Posterior cingulate gyrus (tissue), 11 donors: ENCODE measurements at places on chromosomes 1 and 21.

- DNase-seq, result no peak
Observed at GRCh38 chr1:98556521-98557158, 104.9 kb upstream of the SNX7 start.

GRCh38 chr1:30964706-30965105 is 56.1 kb upstream of the SDC3 start:
- DNase-seq, result no peak

DNA sequence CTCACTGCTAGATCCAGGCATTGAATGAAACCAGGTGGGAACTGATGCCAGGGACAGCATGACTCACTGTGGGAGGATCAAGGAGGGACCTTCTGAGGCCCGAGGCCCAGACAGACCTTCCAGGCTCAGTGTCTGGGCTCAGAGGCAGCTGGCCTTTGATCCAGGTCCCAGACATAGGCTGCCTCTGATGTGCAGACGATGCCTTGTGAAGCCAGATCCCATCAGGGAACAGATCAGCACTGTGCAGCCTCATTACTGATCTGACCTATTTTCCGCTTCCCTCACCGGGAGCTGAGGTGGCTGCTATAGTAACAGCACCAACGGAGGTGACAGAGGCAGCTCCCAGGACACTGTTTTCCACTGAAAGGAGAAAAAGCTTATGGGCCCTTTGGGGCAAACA is 399.5 kb downstream of the MATN1 start:
- DNase-seq, result no peak

GRCh38 chr1:157086299-157086698 is 13.3 kb downstream of the ETV3L start:
- DNase-seq, result no peak

- no peak for DNase-seq
Observed at GRCh38 chr1:64549464-64550239, 79.7 kb downstream of the CACHD1 start.

GRCh38 chr1:203743091-203743571 is 21.9 kb upstream of the LAX1 start:
- DNase-seq, result no peak

- DNase-seq, result no peak
Observed at GRCh38 chr1:41373373-41373772, 12.1 kb downstream of the FOXO6 start.

- no peak for DNase-seq
Observed at GRCh38 chr1:41411229-41411628, 50.0 kb downstream of the FOXO6 start.

GRCh38 chr1:24483441-24483840 is 19.2 kb upstream of the RCAN3 start:
- DNase-seq, result no peak

DNA sequence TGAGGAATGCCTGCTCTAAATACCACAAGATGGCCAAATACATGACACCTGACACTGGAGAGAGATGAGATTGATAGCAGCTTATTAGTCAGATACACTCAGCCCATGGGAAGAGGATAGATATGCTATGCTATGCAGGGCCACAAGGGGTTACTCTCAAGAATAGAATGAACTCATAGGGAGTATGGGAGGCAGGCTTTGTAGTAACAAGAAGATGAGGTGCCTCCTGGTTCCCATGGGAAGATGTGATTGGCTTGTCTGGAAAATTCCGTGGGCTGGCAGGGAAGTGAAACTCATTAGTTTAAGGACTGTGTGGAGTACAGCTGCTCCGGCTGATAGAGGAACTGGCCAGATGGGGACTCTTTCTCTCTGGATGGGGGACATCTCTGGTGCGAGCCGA is 16.5 kb downstream of the CCDC30 start:
- no peak for DNase-seq

DNA sequence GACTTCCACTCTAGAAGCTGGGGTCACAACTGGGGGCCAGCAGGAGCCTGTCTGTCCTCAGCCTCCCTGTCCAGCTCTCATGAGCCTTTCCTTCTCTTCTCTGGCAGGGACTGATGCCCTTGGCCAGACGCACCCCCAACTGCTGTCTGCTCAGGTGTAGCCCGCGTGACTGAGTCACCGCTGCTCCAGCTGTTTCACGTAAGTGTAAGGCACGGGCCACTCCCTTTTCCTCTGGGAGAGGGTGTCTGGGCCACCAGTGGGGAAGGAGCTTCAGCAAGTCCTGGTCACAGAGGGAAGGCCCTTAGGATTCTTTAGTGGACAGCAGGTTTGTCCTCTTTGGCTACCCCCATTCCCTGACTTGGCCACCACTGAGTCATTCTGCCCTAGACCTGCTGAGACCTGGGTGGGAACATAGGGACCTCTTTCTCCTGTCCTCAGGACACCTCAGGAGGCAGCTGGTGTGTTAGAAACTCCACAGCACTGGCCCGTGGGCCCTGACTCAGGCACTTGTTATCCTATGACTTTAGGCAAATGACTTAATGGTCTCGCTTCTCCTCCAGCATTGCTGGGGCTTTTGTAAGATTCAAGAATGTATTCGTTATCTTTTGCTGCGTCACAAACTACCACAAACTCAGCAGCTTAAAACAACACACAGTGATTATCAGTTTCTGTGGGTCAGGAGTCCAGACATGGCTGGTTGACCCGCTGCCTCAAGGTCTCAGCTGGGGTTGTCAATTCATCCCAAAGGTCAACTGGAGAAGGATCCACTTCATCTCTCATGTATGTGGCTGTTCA is 64.8 kb downstream of the FAM163A start:
- peak; percentile 9 for DNase-seq

- DNase-seq, result no peak
Observed at GRCh38 chr1:244633140-244633539, 19.8 kb upstream of the DESI2 start.

DNA sequence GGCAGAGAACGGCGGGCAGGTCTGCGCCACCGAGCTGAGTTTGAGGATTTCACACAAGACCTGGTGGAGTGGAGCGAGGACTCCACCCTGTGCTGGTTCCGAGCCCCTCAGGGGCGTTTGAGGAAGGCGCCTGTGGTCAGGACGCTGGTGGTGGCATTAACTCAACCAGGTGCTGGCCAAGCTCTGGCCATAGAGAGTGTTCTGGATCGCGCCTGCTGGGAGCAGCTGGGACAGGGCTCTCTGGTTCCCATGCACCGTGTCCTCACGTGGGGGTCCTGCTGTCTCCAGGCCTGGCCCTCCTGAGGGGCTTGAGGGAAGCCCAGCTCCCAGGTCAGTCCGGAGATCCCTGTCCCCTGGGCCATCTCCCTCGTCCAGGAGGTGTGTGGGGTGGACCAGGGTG is 24.8 kb upstream of the TTC34 start:
- DNase-seq, result peak; percentile 67

GRCh38 chr1:163168053-163168452 is 34.7 kb downstream of the RGS5 start:
- no peak for DNase-seq

DNA sequence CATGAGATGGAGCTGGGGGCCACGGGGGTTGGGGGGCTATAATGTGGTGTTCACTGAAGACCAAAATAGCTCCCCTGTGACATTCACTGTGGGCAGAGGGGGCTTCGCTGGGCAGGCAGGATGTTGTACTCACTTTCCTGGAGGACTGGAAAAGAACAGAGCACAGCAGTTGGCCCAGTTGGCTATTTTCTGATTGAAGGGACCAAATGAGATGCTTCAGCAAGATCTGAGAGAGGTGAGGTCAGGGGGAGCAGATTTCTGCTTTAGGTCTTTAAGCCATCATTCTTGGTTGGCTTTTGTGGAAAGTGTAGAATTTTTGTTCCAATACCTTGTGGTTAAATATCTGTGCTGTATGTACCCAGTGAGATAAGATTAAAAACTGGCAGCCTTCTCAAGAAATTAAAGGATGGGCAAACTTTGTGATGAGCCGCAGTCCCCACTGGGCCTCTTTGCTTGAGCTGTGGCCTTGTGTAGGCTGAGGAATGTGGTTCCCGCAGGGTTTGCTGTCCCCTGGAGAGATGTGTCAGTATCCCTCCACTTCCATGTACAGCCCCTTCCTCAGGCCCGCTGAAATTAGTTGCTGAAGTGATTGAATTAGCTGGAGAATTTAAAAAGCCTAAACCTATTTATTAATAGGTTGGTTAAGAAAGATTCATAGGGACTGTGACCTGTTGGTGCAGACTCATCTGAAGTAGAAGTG is 80.7 kb downstream of the ATP5PO start:
- DNase-seq, result no peak

GRCh38 chr1:181482001-181482430 is 1.3 kb upstream of the CACNA1E start:
- no peak for DNase-seq

DNA sequence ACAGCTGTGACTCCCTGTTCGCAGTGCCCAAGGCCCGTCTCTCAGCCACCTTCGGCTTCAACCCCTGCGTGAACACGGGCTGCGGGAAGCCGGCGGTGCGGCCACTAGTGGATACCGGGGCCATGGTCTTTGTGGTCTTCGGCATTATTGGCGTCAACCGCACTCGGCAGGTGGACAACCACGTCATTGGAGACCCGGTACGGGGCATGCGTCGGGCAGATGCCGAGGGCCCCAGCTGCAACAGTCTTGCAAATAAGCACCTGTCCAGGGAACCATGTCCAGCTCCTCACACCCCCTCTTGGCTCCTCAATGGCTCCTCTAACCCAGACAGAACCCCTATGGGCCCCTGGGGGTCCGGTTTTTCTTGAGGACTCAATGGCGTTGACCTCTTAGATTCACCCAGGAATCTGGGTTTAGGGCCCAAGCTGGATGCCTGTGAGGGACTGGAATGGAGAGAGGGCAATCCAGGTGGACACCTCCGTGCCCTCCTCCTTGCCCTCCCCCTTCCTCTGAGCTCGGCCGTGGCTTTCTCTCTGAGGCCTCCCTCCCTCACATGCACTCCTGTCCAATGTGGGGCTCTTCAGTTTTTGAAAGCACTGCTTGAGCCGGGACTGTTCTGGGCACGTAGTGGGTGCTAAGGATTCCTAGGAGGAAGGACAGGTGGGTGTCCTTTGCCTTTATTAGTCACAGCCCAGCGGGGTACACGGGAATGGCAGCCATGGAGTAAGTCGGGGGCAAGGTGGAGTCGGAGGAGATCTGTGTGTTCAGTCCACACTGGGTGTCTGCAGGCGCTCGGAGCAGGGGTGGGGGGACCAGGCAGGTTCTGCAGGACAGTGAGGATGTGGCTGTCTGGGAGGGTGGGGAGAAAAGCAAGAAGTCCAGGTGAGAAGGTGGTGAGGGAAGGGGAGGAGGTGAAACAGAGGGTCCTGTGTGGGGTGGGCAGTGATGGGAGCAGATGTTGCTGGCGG is 51.1 kb downstream of the DISP3 start:
- no peak for DNase-seq

GRCh38 chr1:187892683-187893039 is 1063.9 kb downstream of the PLA2G4A start:
- no peak for DNase-seq

- DNase-seq, result no peak
Observed at GRCh38 chr1:81327743-81328142, 473.0 kb upstream of the ADGRL2 start.

DNA sequence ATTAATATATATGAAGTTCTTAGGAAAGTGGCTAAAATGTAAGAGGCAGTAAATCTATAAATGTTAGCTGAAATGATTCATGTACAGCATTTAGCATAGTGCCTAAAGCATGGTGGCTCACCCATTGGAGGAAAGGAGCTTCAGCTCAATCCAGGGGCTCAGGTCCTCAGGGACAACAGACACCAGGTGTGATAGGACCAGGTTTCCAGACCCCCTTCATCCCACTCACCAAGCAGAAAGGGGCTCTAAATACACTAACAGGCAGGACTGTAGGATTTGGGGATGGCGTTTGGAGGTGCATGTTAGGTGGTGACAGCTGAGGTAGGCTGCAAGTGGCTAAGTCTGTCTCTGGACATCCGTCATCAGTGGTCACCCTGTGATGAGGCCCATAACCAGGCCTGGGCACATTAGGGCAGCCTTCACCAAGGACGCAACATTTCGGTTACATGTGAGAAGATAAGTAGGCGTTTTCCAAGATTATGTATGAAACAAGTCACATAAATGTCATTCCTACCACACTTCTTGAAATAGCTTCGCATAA is 233.1 kb downstream of the C1orf94 start:
- no peak for DNase-seq

DNA sequence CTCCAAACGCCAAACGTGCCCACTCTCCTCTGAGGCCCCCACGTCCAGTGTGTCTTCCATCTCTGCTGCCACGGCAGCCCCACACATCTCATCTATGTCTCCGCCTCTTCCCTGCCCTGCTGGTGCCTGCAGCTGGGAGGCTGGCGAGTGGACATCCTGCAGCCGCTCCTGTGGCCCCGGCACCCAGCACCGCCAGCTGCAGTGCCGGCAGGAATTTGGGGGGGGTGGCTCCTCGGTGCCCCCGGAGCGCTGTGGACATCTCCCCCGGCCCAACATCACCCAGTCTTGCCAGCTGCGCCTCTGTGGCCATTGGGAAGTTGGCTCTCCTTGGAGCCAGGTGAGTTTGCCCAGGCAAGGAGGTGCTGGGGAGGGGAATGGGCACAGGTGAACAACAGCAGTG is 8.6 kb downstream of the ADAMTSL4 start:
- no peak for DNase-seq

DNA sequence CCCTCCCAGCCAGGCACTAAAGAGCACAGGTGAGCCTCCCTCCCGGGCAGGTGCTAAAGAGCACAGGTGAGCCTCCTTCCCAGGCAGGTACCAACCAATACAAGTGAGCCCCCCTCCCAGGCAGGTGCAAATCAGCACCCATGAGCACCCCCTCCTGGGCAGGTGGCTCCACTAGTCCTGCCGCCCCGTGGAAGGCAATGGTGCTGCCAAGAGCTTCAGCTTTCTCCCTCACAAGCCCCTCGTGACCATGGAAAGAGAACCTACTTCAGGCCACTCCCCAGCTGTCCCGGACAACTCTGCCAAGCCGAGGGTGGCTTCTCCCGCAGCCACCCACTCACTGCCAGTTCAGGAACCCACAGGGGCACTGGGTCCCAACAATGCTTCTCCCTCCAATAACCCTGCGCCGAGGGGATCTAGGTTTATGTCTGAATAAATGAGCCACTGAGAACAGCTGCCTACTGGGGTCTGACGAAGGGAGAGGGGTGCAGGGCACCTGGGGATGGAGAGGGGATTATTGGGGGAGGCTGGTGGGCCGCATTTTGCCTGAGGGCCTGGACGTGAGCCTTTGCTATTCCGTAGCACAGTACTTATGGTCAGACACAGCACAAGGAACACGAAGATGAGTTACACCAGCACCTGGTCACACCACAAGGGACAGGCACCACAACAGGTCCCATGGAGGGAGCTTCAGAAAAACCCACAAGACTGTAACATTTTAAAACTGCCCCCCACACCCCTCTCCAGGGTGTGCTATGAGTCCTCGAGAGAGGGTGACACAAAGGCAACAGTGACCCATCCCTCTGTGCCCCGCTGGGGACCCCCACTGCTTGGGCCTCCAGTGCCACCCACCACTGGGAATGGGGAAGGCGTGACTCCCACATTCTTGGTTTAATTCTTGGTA is 46.3 kb downstream of the PRDM15 start:
- no peak for DNase-seq

GRCh38 chr1:58999676-59000075 is 215.8 kb upstream of the JUN start:
- DNase-seq, result no peak

- DNase-seq, result no peak
Observed at GRCh38 chr1:21024918-21025317, 151.8 kb downstream of the EIF4G3 start.
